ENCODE measurements at places on chromosomes 6 and 20.

DNA sequence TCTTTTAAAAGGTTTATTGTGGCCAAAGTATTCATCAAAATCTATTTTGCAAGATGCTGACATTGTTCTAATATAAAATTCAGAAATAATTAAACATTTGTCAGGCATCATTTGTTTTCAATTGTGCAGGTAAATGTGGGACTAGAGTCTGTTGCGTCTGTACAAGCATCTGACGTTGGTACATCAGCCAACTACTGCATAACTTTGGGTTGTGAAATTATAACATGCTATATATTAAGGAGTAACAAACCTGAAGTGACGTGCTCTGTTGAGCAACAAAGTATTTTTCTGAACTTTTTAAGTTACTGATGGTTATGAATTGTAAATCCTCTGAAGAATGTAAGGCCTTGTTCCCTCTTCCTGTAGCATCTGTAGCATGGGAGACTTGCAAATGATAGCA, 66.0 kb downstream of the RNF182 start:
- peak; percentile 2 for DNase-seq

- peak; percentile 20 for DNase-seq
These were observed 470.8 kb downstream of the CD109 start for GRCh38 chr6:74166849-74167248.

DNA sequence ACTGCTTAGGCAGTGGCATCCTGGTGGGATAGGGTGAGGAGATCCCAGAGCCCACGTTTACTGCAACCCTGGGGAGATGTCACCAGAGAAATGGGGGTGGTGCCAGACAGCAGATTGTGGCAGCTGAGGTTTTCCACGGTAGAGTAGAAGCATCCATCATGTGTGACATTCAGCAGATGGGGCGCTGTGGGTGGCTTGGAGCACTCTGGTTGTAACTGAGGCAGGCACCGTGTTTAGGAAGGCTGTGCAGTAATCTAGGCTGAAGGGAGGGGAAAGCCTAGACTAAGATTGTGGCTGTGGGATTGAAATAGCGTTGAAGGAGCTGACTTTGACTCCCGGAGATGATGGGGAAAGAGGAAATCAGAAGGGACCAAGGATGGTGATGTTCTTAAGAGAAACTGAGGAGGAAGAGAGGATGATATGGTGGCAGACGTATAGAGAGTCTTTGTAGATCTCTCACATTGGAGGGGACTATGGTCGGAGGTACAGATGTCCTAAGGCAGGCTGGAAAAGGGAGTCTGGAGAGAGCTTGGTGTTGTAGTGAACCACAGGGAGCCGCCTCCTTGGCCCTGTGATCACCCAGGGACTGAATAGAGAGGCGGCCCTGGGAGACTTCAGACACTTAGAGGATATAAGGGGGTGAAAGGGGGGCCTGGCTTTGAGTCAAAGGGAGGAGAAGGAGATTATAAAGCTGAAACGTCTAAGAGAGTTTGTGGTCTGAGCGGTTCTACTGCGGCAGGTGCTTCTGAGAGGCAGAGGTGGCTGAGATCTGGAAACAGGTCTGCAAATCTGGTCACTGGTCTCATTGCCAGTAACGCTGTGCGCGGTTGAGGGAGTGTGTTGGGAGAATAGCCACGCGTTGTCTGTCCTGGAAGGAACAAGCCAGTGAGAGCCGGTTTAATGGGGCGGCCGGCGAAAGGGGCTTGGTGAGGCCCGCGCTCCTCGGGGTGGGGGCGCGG, 792 bp upstream of the MICA start:
- no peak for DNase-seq

DNA sequence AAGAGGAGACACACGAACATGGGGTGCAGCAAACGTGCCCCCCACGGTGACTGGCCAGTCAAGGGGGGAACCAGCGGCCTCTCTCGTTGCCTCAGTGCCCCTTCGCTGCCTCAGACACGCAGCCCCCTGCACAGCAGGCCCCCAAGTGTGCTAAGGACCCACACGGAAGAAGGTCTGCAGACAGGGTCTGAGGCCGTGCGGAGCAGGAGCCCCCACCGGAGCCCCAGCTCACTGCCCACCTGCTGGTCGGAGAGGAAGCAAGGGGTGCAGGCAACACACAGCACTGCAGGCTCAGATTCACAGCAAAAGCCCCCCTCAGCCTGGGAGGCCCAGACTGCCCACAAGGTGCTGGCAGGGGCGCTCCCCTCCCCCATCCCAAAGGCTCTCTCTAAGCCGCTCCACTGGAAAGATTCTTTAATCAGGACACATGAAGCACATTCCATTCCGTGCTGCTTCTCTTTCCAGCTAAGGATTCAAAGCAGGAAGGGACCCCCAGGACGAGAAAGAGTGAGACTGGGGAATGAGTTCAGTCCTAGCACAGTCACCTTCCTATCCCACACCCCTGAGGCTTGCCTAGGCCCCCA, 105.1 kb downstream of the SLC23A2 start:
- DNase-seq, result no peak

- peak; percentile 15 for DNase-seq
These were observed 248.1 kb upstream of the OPRM1 start for GRCh38 chr6:153790876-153791473.

DNA sequence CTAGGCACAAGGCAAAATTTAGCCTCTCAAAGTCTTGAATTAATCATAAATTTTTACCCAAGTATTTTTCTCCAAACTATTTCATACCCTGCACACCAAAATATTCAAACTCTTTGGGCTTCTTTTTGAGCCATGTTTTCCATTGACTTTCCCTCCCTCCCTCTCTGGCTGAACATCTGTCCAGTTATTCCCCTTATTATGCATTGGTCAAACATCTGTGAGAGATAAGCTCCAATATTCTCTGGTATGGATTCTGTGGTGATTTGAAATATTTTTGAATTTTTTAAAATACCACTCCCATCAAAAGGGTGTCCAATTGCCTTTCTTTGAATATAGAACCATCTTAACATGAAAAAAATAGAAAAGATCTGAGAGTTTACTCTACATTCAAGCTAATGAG, 244.2 kb downstream of the RFPL4B start:
- no peak for DNase-seq

DNA sequence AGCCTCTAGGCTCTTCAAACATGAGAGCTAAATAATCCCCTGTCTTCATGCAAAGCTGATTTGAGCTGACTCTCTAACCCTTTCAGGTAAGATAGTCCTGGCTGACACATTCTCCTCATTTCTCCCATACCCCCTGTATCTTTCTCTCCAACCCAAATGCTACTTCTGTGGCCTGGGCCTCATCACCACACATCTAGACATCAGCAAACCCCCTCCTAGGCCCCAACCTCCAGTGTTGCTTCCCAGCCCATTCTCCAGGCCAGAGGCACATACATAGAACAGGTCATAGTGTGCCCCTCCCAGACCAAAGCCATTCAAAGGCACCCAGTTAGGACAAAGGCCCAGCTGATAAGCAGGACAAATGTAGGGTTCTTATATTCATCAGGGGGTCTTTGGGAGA, 84.9 kb downstream of the ANKRD60 start:
- no peak for DNase-seq

Data from foreskin keratinocyte (primary cell).